ENCODE measurements at places on chromosomes 3 and 15. TPM values are rescaled to one million over a fixed set of nuclear protein-coding genes. Genes with fewer than 3 reads are reported as not detected.
A peak's percentile ranks its signal among the peaks of the same experiment; 100 is the strongest.

DNA sequence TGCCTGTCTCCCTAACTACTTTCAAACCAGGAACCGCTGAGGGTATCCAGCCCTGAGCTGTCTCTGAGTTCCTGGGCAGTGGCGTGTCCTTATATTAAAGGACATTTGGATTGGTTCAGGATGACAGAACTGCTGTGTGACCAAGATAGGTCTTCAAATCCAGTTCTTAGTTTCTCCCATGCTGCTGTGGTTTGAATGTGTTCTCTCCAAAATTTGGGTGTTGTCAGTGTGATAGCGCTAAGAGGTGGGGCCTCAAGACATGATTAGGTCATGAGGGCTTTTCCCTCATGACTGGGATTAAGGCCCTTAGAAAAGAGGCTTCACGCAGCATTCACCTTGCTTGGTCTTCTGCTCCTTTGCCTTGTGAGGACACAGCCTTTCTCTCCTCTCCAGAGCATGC lies 376.5 kb upstream of the TPM1 start:
- no peak for DNase-seq

- no peak for DNase-seq
Measured at GRCh38 chr15:80123034-80123433, 29.8 kb upstream of the FAH start.

- DNase-seq: peak; percentile 77
Measured at GRCh38 chr3:52052831-52053306, 3.5 kb downstream of the DUSP7 start.

GRCh38 chr15:67244971-67245478 lies 9.4 kb downstream of the AAGAB start:
- no peak for DNase-seq

GRCh38 chr3:156665291-156665690 lies 9.1 kb upstream of the TIPARP start:
- DNase-seq: no peak

- peak; percentile 64 for DNase-seq
Measured at GRCh38 chr15:67832897-67833709, 6.7 kb downstream of the RNU6-1 start.

DNA sequence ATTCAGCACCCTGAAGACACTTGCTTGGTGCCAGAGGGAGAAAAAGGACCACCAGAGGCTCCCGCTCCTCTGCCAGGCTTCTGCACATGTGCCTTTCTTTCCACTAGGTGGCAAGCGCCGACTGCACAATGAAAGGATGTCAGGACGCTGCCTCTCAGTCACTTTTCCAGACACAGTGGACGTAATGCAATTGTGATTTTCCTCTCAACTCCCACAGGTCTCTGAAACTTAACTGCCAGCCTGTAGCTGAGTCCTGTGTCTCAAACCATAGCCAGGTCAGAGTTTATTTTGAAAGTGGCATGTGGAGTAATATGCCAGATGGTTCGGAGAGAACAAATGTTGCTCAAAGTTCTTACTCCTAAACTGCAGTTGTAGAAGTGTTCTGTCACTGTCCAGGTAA lies 162.9 kb downstream of the ITPR1 start:
- DNase-seq: peak; percentile 76

DNA sequence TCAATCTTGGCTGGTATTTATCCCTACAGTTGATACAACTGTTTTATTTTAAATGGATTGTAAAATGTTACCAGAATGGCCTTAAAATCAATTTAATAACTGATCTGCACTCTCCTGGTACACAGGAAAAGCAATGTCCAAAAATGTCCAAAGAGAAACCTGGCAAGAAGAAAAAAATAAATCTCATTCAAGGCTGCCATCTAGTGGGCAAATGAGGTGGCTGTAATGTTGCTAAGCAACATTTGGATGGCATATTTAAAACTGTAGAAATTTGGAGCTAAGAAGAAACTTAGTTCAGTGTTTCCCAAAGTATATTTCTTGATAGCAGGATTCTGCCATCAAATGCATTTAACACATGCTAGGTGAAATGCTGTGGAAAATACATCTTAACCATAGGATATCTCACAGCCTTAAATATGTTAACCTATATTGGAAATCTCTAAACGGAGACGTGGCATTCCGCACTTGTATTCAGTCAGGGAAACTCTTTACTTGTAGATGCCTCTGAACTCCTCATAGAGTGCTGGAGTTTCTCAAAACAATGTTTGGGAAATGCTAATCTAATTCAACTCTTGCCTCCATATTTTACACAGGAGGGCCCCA lies 216.8 kb downstream of the ERC2 start:
- DNase-seq: peak; percentile 25

DNA sequence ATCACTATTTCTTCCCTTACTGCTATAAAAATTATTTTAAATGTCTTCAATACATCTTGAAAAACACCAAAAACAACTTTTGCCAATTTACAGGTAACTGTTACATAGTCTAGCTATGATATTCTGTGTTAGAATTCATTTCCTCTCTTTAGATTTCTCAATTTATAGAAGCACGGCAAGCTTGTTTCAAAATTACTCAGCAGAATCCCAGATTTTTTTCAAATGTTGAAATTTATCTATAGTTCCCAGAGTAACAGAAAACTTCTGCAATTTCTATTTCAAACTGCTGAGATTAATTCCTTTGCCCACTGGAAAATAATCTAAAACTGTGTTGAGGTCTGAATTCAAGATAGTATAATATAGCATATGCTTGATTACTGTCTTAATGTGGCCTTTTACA lies 41.2 kb downstream of the CCPG1 start:
- DNase-seq: no peak

DNA sequence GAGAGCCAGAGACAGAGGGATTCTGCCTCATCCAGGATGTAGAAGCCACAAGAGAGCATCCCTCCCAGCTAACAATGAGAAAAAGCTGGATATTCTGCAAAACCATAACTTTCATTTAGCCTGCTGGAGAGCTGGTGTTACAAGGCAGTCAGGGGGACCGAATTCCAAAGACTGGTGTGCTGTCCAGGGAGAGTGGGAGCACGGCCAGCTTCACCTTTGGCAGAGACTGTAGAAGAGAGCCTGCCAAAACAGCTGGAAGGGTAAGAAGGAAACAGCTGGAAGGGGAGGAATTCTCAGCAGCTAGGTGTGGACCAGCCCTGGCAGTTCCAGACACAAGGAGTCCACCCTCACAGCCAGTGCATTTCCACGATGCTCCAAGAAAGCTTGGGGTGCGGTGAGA lies 109.9 kb upstream of the LINGO1 start:
- no peak for DNase-seq

GRCh38 chr3:125374501-125374995 lies 577 bp downstream of the ZNF148 start:
- DNase-seq: peak; percentile 49

DNA sequence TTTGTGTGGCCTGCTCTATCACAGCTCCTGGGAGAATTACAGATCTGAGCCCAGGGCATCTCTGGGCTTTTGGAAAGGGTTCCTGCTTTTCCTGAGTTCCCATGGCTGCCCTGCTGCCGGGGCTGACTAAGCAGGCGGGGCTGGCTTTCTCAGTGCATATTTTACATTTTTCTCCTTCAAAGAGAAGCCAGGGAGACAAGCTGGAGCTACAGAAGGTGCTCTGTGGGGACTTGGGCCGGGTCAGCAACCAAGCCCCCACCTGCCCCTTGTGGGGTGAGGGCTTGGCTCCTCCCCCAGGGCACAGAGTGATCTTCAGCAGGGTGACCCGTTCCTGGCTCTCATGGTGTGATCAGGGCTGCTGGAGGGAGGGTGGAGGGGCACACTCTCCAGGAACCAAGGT lies 17.4 kb downstream of the ABTB1 start:
- DNase-seq: no peak

DNA sequence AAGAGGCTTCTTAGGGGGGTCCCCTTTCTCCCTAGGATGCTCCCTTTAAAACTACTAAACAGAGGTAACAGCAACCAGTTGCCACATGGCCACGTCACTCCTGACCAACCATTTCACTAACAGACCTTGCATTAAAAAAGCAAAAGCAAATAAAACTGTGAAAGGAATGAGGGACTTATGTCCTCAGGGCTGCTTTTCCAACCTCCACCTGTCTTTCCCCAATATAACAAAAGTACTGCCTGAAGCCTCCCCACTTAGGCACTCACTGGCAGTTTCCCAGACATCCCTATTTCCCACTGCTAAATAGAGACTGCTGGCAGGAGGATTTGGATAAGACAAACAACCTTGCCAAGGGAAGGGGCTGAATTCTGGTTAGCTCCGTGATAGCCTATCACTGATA lies 130.3 kb downstream of the ATP8B4 start:
- DNase-seq: no peak

GRCh38 chr3:79453600-79453999 lies 314.2 kb downstream of the ROBO1 start:
- no peak for DNase-seq

DNA sequence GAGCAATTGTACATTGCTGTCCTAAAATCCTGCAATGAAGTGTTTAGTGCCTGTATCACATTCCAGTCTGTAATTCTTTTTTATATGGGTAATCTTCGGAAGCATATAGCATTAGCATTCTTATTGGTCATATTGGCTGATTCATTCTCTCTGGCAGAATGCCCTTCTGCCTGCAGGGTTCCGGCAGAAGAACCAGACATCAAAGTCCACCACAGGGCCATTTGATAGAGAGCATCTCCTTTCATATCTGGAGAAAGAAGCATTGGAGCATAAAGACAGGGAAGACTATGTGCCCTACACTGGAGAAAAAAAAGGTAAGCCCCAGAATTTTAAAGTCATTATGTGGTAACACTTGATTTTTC lies 39.6 kb downstream of the TMOD3 start:
- no peak for DNase-seq

DNA sequence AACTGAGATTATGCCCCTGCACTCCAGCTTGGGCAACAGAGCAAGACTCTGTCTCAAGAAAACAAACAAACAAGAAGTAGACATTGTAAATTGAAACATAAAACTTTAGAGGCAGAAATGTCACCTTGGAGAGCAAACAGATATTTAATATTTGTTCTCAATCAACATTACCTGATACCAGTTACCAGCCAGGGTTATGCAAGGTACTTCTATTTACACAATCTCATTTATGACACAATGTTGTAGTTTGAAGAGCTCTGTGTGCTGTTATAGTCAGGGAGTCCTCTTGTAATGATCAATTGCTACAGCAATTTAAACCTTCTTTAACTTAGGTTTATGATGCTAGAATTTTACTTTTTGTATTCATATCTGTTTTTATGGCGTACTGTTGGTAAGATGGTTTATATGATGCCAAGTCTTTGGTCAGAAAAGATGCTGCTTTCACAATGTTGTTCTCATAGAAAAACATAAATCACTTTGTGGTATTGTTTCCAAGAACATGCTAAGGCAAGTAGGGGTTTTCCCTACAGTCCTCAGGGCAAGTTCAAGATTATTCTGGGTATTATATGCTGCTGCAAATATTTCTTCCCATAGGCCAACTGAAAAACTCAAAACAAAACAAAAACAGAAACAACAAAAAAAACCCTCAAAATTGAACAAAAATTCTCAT lies 173.5 kb downstream of the TNIK start:
- no peak for DNase-seq

GRCh38 chr3:42750834-42751233 lies 22.2 kb downstream of the CCDC13 start:
- no peak for DNase-seq

DNA sequence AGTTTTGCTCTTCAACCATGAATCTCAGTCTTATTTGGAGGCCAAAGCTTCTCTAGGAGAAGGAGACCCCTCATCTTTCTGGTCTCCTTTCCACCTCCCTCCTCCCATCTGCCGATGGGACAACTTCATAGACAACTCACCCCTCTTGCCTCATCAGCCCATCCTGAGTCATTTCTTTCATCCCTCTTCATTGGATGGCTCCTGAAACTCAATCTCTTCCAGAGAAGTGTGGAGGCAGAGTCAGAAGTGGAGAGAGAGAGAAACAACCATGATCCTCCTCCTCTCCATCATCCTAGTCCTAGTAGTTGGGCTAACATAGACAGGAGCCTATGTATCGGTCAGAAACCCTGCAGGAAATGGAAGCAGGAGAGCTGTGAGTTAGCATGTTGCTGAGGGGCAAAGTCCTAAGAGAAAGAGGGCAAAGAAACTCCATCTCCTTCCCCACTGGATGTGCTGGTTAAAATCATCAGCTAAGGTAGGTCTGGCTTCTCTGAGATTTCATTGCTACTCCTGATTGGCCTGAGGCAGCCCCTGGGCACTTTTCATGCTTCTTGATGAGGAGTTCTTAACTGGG lies 21.3 kb upstream of the HCN4 start:
- no peak for DNase-seq

DNA sequence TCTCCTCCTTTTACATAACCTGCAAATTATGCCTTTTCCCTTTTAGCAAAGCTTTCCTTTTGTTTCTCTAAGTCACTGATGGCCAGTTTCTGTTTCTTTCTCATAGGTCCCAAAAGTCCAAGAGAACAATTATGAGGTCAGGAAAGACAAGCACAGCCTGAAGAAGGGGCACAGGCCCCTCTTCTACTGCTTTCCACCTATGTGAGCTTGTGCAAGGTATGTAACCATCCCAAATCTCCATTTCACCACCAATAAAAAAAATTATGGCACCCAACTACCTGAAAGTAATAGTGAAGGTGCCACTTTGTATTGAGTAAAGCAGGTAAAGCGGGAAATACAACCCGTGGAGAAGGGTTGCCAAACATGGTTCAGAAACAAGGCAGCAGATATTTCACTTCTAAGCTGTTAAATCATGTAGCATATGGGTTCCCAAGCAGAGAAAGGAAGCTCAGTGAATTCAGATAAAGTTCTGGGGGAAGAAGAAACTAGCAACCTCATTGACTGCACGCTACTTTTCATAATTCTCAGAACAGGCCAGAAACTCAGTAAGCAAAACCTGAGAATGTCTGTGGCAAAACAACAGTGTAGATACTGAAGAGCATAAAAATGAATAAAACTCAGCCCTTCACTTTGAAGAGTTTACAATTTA lies 4.2 kb downstream of the PLOD2 start:
- no peak for DNase-seq

GRCh38 chr3:60555686-60556354 lies 695.4 kb downstream of the FHIT start:
- DNase-seq: peak; percentile 46

GRCh38 chr3:51706788-51707731 lies at the start of gene GRM2:
Gene GRM2 (plus strand): TSS chr3:51707068. CDS start chr3:51708984, 1,916 bp downstream.
- peak; percentile 93 for DNase-seq

GRCh38 chr3:129001806-129002572 lies 885 bp downstream of the EFCC1 start:
- DNase-seq: peak; percentile 60

The C3orf85 gene
- not detected for total RNA-seq

The MITF gene
- total RNA-seq: 1.3 TPM

The ANKUB1 gene
- not detected for total RNA-seq

The ARHGEF26 gene
- total RNA-seq: 12.8 TPM

The ZBED2 gene
- total RNA-seq: 0.09 TPM

The POLQ gene
- 16.8 TPM for total RNA-seq

The CXCR6 gene
- total RNA-seq: not detected

The GHSR gene
- total RNA-seq: not detected

The ROPN1 gene
- total RNA-seq: not detected

The KCTD6 gene
- 15.2 TPM for total RNA-seq

The CCR9 gene
- total RNA-seq: not detected

The SLC35A5 gene
- total RNA-seq: 40.7 TPM

The CCR4 gene
- 0.11 TPM for total RNA-seq

The ITIH1 gene
- 0.69 TPM for total RNA-seq

The DUOX1 gene
- total RNA-seq: 2.1 TPM

The KBTBD12 gene
- total RNA-seq: 0.22 TPM

The LDHAL6B gene
- total RNA-seq: not detected

The PPCDC gene
- 25.7 TPM for total RNA-seq

The MYL3 gene
- total RNA-seq: not detected

The EIF1B gene
- 93.2 TPM for total RNA-seq

The C2CD4B gene
- total RNA-seq: 0.96 TPM
